ENCODE measurements at places on chromosomes 3 and 15.

DNA sequence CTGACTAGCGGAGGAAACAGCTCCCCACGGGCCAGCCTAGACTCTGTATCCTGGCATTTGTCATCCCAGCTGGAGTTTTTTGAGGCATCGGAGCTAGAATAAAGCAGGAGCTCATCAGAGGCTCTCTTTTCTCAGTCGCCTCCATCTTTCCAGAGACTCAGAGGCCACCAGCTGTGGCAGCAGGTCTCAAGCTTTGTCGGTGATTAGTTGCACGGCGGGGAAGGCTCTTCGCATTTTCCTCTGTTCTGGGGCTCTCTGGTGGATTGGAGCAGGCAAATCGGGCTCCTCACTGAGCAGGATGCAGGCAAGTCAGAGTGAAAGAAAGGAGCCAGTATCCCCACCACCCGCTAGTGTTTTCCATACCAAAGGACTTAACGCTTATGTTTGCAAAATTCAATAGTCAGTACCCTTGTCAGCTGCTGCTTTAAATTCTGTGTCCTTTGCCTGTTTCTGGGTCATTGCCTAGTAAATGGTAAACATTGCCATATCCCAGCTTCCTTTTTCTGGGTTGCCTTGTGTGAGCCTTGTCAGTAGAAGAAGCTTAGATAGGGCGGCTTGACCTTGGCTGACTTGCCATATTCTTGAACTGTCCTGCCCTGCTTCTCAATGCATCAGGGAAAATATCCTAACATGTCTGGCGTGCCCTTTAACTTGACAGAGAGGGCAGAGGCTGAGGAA lies 127.1 kb downstream of the PTPRG start:
- DNase-seq, result peak; percentile 41

DNA sequence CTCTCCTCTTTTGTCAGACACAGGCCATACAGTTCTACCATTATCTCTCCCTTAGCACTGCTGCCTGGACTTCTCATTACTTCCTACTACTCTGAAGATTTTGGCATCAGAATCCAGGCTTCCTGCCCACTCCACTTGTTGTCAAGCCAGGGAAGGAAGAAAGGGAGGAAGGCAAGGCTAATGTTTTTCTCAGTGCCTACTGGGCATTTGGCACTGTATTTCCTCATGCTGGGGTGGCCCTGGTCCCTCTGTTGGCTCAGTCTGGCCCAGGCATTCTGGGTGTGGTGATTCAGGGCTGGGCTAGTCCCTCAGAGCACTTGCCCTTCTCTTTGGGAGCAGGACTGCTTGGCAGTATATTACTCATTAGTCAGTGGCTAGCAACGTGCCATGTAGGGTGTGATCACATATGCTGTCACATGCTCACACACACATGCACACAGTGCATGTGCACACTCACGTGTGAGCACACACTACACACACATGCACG lies 52.9 kb downstream of the BSN start:
- peak; percentile 97 for DNase-seq

- DNase-seq, result no peak
Measured at GRCh38 chr3:187841560-187841959, 96.3 kb upstream of the BCL6 start.

- DNase-seq, result no peak
Measured at GRCh38 chr3:15361494-15362214, 29.3 kb upstream of the SH3BP5 start.

DNA sequence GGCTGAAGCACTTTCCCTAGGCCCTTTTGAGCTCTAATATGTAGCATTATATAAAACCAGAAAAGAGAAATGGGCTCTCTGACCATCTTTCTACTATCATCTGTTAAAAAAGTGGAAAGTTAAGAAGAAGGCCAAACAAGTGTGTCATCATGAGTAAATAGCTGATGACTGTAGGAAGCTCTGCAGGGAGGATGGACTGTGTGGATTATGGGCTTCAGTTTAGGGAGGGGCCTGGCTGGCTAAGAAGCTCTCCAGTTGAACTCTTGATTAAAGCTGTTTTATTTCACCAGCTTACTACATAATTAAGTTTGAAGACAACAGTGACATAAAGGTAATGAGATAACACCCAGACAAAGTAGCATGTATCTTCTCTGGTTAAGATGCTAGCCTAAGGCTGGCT lies 30.6 kb downstream of the INTS14 start:
- DNase-seq, result no peak

- DNase-seq, result no peak
Measured at GRCh38 chr15:65342493-65342892, 35.3 kb downstream of the IGDCC3 start.

DNA sequence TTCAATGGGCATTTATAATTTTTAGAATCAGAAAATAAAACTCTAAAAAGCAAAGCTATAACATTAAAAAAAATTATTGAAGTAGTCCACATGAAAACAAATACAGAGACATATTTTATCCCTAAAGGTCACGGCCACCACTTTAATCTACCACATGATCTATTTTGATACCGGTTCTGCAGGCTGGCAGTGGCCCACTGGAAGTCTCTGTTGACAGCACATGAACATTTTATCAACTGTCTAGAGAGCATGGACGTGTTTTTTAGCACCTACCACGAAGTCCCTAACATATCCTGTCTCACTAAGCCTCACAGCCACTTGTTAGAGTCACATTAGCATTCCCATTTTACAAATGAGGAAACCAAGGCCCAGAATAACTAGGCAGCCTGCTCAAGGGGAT lies 1.8 kb upstream of the CPA3 start:
- DNase-seq, result no peak

DNA sequence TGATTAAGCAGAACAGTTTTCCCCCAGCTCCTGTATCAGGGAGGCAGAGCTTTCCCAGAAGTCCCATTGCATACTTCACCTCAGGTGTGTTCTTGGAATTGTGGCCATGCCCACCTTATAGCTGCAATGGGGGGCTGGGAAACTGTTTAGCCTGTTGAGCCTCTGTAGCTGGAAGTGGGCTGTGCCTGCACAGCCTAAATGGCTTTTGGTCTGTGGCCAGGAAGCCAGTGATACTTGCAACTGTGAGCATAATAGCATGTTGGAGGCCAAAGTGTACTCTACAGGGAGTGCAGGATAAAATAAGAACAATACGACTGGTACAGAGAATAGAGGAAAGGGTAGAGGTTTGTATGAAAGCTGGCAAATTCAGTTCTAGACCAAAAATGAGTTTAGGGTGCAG lies 248.5 kb downstream of the PTPRG start:
- peak; percentile 91 for DNase-seq

DNA sequence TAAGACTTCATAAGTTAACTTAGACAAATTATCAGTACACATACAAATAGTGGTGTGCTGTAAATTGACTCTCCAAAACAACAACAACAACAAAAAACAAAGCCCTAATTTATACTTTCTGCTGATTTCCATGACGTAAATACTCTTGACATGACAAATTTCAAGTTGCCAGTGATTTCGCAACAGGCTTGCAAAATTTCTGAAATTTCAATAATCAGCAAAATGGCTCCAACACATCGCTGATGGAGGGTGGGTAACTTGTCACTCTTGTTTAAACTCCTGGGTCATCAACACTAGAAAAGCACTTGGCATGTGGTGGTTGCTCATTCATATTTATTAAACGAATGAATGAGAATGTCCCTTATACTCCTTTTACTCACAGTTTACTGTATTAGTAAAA lies 205.2 kb upstream of the SATB1 start:
- DNase-seq, result no peak
